ENCODE measurements at places on chromosomes 2 and 18.

- DNase-seq: no peak
Measured at GRCh38 chr18:9665314-9665713, 42.8 kb upstream of the RAB31 start.

DNA sequence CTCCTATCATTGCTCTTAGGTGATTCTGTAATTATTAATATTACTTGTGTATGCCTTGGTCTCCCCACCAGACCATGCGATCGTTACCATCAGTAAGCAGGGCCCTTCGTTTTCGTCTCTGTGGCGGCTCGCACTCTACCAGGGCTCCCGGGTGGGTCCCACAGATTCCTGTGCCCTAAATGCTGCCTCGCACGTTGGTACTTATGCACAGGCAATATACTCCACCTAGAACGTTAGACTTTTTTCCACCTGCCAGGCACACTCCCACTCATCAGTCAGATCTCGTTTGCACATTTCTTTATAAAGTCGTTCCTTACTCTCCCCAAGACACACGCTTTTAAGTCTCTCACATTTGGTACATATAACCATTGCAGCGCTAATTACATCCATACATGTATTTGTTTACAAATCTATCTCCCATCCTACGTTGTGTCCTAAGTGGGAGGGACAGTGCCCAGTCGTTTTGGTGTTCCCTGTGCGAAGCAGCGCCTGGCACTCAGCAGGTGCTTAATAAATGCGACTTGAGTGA, 901 bp downstream of the FEZ2 start:
- no peak for DNase-seq

GRCh38 chr2:58635801-58636375, 394.8 kb upstream of the FANCL start:
- no peak for DNase-seq

GRCh38 chr2:53697686-53698085, 69.9 kb upstream of the CHAC2 start:
- no peak for DNase-seq

- DNase-seq: no peak
Measured at GRCh38 chr18:47883771-47884413, 46.6 kb downstream of the SMAD2 start.

DNA sequence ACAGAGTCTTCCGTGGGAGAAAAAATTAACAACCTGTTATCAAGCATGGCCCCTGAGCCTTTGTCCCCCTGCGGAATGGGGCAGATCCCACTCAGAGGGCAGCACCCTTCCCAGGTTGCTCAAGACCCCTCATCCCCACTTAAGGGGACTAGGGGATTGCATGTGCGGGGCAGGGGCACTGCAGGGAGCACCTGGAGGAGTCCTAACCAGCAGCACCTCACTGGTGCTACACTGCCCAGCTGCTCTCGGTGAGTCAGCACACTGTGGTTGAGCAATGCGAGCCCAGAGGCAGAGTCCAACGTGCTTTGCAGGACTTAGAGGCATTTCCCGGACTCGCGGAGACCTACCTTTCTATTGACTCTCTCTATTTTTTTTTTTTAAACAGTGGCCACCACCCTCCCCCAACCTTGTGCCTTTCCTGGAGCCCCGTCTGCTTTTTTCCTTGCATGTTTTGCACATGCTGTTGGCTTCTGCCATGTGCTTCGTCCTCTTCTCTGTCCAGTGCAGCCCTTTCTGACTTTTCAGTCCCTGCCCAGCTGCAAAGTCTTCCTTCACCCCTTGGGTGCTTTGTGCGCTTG, 74.0 kb downstream of the IL1R2 start:
- DNase-seq: no peak

GRCh38 chr2:219205165-219205538, 1.4 kb upstream of the ZFAND2B start:
- DNase-seq: no peak

DNA sequence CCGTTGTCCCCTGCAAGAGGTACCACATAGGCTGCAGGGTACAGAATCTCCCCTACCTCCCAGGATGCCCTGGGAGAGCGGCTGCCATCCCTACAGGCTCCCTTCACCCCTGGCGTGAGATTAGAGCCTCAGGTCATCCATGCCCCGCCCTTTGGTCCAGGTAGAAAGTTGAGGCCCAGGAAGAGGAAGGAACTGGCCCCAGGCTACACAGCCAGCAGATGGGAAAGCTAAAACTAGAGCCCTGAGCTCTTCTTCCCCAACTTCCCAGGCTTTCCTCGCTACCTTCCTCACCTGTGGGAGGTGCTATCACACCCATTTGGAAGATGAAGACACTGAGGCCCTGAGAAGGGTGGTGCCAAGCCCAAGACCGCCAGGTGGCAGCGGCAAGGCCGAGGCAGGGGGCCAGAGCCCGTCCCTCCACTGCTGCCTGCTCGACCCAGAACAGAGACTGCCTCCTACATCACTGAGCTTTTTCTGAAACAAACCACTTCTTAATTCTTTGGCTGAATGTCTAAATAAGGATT, 25.8 kb downstream of the CIB4 start:
- no peak for DNase-seq

DNA sequence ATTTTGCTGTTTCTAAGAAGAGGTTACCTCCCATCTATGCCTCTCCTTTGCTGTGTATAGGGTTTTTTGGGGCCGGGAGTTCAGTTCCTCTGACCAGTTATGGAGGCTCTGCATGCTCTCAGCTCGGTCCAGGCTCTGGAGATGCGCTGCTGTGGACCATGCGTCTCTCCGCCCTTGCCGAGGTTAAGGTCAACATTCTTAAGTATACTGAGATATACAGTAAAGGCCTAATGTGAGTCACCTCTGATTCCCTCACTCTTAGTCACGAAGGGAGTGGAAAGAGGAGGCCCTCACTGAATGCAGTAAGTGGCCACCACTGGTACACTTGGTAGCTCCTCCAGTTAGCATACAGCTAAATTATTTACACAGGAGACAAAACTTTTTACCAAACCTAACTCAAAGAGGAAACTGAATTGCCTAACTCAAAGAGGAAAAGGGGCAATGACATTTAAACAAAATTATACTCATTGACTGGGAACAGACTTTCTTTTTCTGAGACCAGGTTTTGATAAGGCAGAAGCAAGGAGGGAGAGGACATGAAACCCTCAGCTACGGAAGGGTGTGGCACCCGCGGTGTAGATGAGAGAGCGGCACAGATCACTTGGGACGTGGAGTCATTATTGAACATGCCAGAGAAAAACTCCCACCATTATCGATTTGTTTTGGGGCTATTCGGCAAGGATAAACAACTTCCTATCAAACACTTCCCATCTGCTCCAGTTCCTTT, 98.7 kb downstream of the COPS8 start:
- no peak for DNase-seq

DNA sequence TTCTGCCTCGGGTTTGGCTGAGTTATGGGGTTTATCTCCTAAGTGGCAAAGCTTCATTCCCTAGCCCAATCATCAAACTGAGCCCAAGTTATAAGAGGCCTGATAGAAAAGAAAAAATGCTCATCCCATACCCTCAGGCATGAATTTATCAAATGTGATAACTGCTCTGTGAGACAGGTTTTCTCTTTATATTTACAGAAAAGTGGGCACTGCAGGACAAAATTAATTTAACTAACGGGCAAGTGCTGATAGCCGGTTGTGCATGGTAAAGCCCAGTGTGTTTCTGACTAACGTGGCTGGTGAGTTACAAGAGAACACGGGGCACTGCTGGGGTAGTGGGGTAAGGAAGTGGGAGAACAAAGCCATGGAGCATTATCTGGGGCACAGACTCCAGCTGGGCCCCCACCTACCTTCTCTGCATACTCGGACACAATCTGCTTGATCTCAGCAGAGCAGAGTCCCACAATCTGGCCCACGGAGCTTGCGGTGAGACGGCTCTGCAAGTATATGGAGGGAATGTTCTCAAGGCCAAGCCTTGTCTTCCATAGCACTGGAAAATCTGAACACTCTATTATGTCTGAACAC, 40.3 kb downstream of the CCDC93 start:
- no peak for DNase-seq

DNA sequence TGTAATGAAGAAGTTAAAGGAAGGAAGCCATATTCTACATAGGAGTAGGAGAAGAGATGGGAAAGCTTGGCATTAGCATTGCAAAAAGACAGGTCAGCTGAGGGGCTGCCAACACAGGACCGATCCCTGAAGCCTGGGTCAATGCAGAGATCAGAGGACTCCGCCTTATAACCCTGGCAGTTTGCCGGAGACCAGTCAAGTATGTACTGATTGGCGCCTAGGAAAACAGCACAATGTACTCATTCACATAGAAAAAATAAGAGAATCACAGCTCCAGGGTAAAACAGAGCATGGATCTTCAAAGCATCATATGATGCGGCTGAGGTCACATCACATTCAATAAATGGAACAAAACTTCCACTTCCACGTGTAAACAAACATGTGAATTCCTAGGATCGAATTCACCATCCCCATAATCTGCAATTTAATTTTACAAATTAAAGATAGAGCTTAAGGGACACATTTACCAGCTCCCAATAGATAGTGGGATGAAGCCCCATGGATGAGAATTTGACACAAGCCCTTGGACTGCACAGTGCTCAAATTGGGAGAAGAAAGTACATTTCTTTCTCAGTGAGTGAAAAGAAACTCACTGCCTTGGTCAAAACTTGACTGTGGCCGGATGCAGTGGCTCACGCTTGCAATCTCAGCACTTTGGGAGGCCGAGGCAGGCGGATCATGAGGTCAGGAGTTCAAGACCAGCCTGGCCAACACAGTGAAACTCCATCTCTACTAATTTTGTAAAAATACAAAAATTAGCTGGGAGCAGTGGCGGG, 135.0 kb upstream of the KLHL14 start:
- no peak for DNase-seq

DNA sequence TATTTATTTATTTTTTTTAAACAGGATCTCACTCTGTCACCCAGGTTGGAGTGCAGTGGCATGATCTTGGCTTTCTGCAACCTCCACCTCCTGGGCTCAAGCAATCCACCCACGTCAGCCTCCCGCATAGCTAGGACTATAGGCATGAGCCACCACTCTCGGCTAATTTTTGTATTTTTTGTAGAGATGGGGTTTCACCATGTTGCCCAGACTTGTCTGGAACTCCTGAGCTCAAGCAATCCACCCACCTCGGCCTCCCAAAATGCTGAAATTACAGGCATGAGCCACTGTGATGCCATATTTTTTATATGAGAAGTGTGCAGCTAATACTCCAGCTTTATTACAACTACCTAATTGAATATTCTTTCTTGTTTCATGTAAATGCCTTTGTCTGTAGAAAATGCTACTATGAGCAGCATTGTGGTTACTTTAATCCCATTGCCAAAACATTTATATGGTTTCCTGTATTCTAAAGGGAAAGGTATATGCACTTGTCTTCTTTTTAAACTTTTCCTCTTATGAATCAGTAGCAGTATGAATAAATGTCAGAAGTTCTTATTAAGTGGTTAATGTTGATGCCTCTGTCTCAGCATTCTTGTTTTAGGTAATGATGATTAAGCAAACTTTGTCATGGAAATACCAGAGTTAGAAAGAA, 9.5 kb upstream of the BCL2L11 start:
- no peak for DNase-seq

DNA sequence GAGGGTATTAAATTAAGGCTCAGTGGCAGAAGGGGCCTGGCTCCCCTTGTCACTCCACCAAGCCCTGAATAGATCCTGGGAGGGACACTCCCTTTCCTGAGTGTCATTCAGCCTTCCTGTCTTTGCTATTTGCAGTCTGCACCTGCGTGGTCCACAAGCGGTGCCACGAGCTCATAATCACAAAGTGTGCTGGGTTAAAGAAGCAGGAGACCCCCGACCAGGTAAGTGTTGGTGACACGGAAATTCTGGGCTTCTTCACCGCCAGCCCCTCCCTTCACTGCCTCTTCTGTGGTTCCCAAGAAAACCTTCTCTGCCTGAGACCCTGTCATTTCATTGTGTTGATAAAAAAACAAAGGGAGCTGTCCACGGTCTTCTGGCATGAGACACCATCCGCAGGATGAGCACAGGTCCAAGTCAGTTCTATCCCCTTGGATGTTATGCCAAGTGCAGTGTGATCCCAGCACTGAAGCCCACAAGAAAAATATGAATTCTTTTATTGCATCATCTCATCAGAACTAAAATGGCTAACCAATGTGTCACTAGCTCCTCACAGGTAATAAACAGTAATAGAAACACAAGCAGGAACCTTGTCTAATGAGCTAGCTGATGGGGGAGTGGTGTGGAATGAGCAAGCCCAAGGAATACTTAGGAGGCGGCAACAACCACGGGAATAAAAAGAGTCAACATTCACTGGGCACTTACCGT, 316.9 kb upstream of the EPAS1 start:
- no peak for DNase-seq

DNA sequence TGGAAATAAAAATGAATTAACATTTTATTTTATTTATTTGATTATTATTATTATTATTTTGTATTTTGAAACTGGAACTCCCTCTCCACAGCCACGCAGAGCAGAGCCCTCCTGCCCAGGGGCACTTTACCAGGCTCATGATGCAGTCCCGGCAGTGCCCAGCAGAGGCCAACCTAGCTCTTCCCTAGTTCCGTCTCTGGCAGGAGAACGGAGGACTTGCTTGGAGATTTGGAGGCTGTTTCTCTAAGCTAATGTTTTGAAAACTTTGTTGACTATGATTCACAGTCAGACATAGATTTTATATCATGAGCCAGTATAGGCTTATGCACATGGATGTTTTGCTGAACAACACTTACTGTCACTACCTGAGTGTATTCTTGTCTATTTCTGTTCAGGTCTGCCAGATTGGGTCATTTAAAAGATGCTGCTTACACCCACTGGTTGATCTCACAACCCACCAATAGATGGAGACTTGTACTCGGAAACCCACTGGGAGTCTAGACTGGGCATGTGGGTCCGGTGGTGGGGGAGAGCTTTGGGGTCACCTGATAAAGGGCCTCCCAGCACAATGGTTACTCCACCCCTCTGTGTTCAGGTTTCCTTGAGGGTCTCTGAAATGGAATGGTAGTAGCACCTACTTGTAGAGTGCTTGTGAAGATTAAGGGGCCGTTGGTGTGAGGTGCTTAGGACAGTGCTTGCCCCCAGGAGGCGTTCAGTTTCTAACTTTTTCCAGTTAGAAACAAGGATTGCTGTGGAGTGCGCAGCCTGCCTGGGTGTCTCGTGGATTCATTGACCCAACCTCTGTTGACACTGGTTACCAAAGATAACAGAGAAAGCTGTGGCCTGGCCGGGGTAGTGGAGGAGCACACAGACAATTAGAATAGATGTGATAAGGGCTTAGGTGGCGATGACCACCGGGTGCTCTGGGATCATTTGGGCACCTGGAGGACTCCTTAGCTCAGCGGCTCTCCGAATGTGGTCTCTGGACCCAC, 177.3 kb downstream of the HAUS1 start:
- peak; percentile 25 for DNase-seq

DNA sequence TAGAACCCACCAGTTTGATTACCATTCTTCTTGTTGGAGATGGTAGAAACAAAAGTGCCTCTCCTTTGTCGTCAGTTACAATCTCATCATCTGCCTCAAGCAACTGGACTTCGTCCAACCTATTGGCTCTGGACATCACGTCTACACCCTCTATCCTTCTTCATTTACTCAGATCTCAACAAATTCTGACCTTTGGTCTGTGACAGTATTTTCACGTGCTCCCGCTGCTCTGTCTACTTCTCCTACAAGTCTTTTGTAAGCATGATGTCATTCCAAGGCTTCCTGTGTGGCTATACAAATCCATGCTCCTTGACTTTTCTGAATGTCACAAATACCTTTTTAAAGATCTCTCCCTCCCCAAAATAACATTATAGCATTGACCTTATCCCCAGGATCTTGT, 43.0 kb upstream of the PID1 start:
- DNase-seq: no peak

Data from activated gamma-delta T cell treated with anti-CD3 and anti-CD28 coated beads, Interleukin-2, amount 50 U/mL, for 16 hours (primary cell).